ENCODE measurements at places on chromosomes 6 and 20. TPM values are rescaled to one million over a fixed set of nuclear protein-coding genes. Genes with fewer than 3 reads are reported as not detected.

HLA-F gene
- total RNA-seq, result not detected

R3HDML gene
- total RNA-seq, result not detected

CALHM4 gene
- not detected for total RNA-seq

BMP5 gene
- 2.0 TPM for total RNA-seq

EFCAB8 gene
- total RNA-seq, result under 0.01 TPM

FBXO9 gene
- 26.5 TPM for total RNA-seq

FLRT3 gene
- total RNA-seq, result 1.5 TPM

ZC2HC1B gene
- total RNA-seq, result not detected
